NCI-H1436 treated with DMSO at 0.1 percent for 48 hours (cell line): ENCODE measurements at places on chromosomes 16 and 17.

DNA sequence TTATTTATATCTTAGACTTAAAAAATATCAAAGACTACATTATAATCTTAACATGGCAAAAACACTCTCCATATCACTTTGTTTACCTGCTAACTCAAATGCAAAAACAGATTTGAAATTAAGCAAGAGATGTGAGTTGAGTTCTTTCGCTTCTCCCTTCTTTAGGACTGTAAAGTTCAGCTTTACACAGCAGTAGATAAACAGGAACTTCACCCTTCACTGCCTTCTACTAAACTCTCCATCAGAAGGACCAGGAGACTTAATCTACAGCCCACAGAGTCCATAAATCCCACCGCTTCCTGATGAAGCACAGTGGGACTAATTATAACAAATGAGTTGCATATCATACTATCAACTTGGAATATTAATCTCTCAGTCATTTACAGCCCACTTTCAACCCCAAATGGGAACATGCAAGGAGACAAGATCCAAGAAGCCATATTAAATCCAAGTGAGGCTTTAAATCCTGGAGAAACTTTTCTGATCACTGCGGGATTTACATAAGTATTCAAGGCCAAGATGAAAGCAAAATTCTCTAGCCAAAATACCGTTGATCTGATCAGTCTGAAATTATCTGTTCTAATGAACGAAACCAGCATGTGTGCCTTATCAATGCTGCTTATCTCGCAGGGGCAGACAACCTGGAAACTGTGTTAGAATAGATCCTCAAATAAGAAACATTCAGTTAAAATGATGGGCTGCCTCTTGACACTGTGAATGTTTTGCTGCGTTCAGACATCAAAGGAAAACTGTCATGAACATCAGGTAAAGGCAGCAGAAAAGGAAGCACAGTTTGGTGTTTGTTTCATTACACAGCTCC, 1.6 kb downstream of the AMFR start:
- DNase-seq: no peak

DNA sequence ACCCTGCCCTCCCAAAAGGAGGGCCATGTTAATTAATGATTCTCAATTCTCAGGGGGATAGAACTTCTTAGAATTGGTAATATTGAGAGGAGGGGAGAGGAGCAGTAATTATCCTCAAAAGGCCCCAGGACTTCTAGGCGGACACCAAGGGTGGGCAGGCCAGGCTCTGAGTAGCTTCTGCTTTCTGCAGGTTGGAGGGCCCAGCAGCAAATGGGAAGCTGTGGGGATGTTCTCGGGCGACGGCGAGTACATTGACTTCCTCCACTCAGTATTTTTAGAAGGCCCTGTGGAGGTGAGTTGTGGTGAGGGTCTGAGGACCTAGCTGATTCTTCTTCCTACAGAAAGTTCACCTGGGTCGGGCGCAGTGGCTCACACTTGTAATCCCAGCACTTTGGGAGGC, 57.5 kb downstream of the DNAH2 start:
- no peak for DNase-seq

DNA sequence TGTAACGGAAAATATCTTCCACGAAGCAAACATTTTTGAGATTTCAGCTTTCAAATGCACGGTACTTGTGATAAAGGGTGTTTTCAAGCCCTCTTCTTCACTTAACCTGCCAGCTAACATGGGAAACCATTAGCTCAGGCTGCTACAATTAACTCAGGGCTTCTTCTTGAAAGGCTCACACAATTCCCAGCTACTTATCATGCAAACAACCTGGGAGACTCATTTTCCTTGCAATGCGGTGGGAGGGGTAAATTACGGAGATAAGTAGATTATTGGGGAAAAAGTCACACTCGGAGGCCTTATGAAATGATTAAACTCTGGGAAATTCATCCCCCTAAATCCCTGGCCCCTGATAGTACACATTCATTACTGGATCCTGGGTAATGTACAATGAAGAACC, 266.4 kb downstream of the STX8 start:
- DNase-seq: no peak

GRCh38 chr16:89482150-89482816, 8.1 kb downstream of the ANKRD11 start:
- no peak for DNase-seq

- DNase-seq: peak; percentile 60
Observed at GRCh38 chr16:84545114-84545737, 40.8 kb upstream of the MEAK7 start.

GRCh38 chr17:55304171-55304859, 39.6 kb downstream of the HLF start:
- no peak for DNase-seq

DNA sequence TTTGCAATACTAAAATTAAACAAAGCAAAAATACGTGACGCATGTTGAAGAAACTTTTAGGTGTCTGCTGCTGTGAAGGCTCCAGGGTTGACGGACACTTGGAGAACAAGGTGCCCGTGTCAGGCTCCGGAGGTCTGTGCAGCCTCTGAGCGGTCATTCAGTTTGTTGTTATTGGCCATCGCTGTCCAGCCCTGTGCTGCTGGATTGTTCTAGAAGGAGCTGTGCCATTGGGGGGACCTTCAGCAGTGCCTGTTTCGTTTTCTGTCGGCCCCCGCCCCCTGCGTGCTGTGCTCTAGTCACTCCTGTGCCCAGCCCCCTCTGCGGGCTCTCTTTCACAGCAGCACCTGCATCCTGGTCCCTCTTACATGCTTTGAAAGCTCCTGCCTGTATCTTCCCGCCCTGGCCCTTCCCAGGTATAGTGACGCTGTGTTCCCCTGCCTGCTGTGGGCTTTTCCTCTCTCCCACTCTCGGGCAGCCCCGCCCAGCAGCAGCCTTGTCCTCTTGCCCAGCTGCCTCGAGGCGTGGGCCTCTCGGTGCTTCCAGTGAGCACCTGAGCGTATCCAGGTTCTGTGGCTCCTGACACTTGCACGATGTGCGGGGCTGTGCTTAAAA, 50.7 kb downstream of the RNF213 start:
- DNase-seq: no peak

DNA sequence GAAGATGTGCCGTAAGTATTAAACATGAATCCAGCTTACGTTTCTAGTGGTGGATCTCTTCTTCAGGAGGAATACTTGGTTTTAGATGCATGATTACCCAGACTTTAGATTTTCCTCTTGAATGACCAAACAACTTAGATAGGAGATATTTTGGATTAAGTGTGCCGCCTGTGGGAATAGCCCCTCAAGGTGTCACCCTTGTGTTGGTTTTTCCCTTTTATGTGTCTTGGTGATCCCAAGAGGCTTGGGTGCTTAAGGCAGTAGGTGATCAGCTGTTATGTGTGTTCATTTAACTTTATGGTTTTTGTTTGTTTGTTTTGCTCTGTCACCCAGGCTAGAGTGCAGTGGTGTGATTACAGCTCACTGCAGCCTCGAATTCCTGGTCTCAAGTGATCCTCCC, 115.1 kb downstream of the PPM1E start:
- DNase-seq: no peak

DNA sequence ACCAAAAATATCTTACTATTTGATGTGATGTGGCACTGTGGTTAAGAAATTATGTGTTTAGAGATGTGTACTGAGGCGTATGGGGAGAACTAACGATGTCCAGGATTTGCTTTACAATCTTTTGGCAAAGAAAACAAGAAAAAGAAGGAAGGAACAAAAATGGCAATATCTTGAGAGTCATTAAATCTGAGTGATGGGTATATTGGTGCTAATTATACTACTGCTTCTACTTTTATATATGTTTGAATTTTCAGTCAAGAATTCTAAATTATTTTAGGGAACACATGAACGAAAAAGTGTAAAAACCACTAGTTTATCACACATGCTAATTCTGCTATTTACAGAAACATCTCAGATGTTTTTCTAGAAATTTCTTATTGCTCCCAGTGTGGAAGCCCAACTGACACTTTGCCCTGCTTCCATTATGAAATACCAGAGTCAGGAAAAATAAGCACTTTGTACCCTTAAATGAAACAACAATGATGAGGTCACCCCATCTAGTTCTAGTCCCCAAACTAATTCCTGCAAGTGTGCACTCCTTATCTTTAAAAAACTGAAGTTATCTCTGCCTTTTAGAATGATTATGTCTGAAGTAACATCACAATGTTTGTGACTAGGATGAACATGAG, 18.8 kb downstream of the TAT start:
- DNase-seq: no peak

DNA sequence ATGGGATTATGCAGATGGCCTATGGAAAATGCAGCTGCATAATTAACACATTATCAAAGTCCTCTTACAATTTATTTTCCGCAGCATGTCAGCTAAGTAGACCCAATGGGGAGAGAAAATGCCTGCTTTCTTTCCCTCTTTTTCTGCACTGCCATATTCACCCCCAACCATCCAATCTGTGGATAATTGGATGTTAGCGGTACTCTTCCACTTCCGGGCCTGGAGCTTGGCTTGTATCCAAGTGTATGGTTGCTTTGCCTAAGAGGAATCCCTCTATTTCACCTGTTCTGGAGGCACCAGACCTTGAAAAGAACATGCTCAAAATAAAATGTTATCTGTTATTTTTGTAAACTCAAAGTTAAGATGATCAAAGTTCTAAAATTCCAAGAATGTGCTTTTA, 41.1 kb upstream of the CACNG3 start:
- no peak for DNase-seq

GRCh38 chr17:77371117-77371887, 230.5 kb downstream of the SEC14L1 start:
- DNase-seq: no peak

DNA sequence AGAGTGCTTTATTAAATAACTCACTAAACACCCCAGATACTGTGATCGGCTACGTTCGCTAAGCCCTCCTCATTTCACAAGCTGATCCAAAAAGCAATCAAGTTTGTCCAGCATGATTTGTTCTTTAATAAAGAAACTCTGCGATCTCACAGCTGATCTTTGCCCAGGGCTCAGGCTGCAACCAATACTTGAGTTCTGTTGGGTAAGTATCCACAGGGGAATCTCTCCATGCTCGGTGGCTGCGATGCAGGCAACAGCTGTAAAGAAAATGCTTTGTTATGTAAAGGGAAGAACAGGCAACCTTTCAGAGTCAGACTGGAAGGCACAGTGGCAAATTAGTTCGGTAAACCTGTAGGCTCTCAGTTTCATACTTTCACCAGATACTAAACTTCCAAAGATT, 67.5 kb downstream of the SHISA6 start:
- DNase-seq: no peak

- DNase-seq: no peak
Observed at GRCh38 chr16:51159296-51159695, 8.2 kb upstream of the SALL1 start.

DNA sequence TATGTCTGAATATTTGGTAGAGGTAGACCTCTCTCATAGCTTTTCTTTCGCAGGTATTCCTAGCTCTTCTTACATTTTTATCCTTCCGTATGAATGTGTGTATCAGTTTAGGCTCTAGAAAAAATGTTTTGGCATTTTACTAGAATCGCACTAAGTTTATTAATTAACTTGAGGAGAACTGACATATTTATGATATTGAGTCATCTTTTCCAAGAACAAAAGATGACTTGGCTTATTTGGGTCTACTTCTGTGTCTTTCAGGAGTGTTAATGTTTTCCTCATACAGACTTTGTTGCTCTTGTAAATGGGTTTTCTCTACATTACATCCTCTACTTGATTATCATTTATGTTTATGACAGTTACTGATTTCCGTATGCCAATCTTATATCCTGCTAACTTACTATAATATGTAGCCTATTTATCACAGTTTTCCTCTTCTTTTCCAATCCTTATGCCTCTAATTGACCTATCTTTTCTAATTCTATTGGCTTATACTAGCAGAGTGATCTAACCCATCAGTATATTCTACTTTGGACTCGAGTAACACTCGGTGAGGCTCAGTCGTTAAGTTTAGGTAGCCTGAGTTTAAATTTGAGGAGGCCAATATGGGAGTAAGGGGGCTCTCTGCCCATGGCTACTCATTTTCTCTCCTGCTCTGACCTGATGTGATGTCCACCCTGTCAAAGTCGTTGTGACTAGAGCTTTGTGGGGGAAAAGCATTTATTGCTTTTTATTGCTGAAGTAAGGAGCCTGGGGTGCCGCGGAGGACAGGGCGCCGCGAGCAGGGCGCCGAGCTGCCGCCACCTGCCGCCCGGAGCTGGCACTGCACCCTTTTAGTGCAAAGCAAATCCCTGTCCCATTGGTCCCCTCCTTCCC, 20.0 kb downstream of the ST6GALNAC1 start:
- DNase-seq: no peak

- DNase-seq: no peak
Observed at GRCh38 chr17:39626171-39627046, at the start of gene PPP1R1B. Gene PPP1R1B, plus strand, starts transcription at chr17:39626952. Its CDS starts 441 bp downstream, at chr17:39627393.

GRCh38 chr17:69878661-69879060, 196.4 kb upstream of the KCNJ16 start:
- DNase-seq: no peak

GRCh38 chr16:64532117-64532516, 589.7 kb downstream of the CDH11 start:
- DNase-seq: no peak

GRCh38 chr16:1378804-1379303, 27.1 kb downstream of the GNPTG start:
- no peak for DNase-seq

GRCh38 chr17:59423903-59424302, 92.4 kb downstream of the YPEL2 start:
- DNase-seq: no peak

- no peak for DNase-seq
Observed at GRCh38 chr16:55214974-55215494, 109.0 kb upstream of the IRX6 start.

GRCh38 chr17:79728908-79729471, 1.8 kb upstream of the ENPP7 start:
- DNase-seq: no peak

GRCh38 chr17:48610282-48611211, at the start of gene HOXB7:
Gene HOXB7, minus strand, starts transcription at chr17:48611017. Its CDS starts 99 bp downstream, at chr17:48610918.
- no peak for DNase-seq

DNA sequence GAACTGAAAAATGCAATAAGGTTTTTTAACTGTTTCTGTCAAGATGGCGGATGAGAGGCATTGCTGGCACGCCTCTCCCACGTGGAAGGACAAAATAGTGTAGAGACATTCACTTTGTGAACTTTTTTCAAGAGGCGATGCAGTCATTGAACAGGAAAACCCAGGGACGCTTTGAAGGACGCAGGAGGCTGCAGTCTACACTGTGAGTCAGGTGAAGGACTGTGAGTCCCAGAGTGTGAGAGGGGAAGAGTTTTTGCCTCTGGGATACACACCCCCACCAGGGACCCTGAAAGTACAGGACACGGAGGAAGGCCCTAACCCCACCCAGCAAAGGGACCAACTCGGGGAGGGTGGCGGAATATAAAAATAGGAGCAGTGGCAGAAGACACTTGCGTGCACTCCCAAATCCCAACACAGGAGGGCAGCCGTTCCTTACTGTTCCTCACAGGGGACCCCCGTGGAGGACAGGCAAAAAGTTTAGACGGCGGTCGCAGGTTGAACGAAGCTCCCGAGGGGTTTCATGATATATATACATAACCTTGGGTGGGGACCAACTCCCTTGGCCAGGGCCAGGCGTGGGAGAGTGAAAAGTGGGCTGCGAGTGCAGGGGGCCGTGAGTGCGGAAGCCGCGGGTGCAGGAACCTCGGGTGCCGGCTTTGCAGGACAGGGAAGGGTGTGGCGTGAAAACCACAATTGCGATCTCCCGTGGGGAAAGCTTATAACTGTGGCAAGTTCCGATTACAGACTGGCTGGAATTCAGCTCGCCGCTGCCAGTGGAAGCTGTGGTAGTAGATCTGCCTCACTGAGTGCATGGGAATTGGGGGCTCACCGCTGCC, 82.0 kb upstream of the ALOX12 start:
- no peak for DNase-seq

- no peak for DNase-seq
Observed at GRCh38 chr17:39566094-39566850, 41.4 kb downstream of the NEUROD2 start.
